ENCODE measurements at places on chromosomes 2 and 18. TPM values are rescaled to one million over a fixed set of nuclear protein-coding genes. Genes with fewer than 3 reads are reported as not detected.

Gene HMSD
- total RNA-seq: 0.14 TPM

Gene SETBP1
- total RNA-seq: 10.7 TPM

Gene SH2D6
- total RNA-seq: not detected

Gene VIL1
- total RNA-seq: 0.63 TPM

Gene OBSL1
- total RNA-seq: 746 TPM

Gene CHRNG
- not detected for total RNA-seq

Gene ASB18
- not detected for total RNA-seq

Gene BOD1L2
- total RNA-seq: not detected

Gene MAPK4
- total RNA-seq: 68.9 TPM

Gene ALPI
- total RNA-seq: not detected

- H3K4me1 ChIP-seq: peaks cover 6% of the 10 kb centered on the region
- H3K27me3 ChIP-seq: no peaks in the 10 kb centered on the region
- no peak overlapping the region for H3K27ac ChIP-seq
- no peak for DNase-seq
- H3K36me3 ChIP-seq: no peaks in the 10 kb centered on the region
Observed at GRCh38 chr2:32874931-32875330, 71.8 kb upstream of the LTBP1 start.

DNA sequence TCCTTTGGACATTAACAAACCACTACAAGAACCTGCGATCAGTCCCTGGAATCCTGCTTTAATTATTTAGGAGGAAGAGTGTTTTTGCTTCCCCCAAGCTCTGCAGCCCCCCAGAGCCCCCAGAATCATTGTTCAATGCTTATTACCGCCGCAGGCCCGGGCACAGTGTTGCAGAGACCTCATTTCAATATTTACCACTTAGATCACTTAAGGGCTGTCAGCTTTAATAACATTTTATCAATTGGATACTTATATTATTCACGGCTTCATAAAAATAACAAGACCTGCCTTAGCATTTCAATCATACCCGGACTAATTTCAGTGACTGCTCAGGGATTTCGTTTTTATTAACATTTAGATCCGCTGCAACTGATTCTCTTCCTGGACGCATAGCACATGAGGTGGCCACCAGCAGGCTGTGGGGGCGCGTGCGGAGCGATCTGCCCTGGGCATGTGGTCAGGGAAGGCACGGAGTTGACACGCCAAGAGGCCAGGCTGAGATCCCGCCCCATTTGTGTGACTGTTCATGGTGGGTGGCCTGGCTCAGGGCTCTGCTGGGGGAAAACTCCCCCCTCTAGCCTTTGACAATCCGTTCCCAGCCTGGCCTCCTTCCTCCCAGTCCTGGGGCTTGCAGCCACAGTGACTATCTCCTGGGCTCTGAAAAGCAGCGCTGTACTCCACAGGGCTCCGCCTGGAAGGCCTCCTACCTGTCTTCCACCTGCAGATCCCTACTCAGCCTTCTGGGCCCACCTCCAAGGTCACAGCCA is 267.6 kb downstream of the SRBD1 start:
- H3K27ac ChIP-seq: no peak overlapping the region
- H3K4me1 ChIP-seq: peaks cover 4% of the 10 kb centered on the region
- no peak overlapping the region for H3K4me3 ChIP-seq
- H3K36me3 ChIP-seq: no peaks in the 10 kb centered on the region

DNA sequence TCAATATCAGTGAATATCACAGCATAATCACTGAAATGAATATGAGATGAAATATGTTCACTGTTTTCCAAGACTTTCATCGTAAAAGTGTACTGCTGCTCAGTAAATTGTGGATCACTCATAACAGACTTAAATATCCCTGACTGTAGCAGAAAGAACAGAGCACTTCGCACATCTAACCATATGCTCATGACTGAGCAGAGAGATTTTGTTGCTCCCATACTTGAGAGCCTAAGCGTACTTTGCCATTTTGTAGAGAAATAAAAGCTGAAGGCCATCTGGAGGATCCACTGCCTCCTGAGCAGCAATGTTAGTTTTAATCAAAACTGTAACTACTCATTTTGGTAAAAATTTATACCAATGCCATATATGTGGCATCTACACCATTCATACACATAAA is 243.5 kb downstream of the STK39 start:
- H3K27ac ChIP-seq: no peak overlapping the region
- no peak for DNase-seq
- H3K36me3 ChIP-seq: no peaks in the 10 kb centered on the region
- H3K4me1 ChIP-seq: peaks cover 4% of the 10 kb centered on the region

DNA sequence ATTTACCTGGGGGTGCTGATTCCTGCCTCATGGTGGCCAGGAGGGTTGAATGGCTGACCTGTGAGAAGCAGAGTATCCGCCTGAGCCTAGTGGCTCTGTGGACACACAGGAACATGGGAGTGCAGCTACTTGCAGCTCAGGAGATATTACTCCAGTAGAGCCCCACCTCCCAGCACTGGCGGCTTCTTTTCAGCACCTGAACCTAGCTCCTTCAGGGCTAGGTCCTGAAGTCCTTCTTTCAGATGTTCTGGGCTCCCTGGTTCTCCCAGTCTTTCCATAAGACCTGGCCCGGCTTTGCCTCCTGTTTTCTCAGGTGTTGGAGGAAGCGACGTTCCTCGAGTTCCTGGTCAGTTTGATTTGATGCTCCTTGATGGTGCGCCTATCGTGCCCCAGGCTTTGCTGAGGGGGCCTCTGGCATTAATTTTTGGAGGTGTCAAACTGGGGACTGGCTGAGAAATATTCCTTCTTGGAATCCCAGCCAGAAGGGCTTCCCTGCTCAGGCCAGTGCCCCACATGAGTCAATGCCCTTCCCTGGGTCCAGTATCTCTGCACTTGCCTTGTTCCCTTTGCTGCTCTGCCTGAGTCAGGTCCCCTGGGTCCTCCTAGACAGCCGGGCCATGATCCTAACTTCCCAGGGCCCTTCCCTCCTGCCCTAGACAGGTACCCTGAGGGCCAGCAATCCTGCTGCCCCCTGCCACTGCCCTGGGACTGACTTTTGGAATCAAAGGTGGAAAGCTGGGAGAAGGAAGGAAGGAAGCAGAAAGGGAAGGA is 110.7 kb upstream of the HAAO start:
- H3K4me3 ChIP-seq: no peak overlapping the region
- H3K36me3 ChIP-seq: no peaks in the 10 kb centered on the region
- peaks cover 8% of the 10 kb centered on the region for H3K4me1 ChIP-seq
- DNase-seq: no peak
- no peak overlapping the region for H3K27ac ChIP-seq

GRCh38 chr2:147173798-147174197 is 671.0 kb upstream of the ACVR2A start:
- no peaks in the 10 kb centered on the region for H3K36me3 ChIP-seq
- DNase-seq: no peak
- H3K4me1 ChIP-seq: no peaks in the 10 kb centered on the region
- H3K27me3 ChIP-seq: no peaks in the 10 kb centered on the region
- H3K4me3 ChIP-seq: no peak overlapping the region
- H3K27ac ChIP-seq: no peak overlapping the region

DNA sequence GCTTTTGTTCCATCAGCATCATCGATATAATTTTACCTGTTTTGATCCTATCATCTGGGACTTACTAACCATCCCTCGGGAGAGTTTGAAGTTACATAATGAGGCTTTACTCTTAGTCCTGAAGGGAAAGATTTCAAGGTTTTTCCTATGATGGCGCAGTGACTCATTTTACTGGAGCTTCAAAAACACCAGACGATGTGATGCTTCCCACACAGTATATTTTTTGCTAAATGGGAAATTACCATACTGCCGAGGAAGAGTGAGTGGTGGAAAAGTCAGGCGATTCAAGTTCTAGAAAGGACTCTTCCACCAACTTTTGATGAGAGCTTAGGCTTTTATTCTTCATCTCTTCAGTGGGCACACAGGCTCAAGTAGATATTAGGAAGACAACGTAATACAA is 44.6 kb upstream of the GCG start:
- no peak for DNase-seq
- H3K36me3 ChIP-seq: no peaks in the 10 kb centered on the region
- no peaks in the 10 kb centered on the region for H3K27me3 ChIP-seq
- no peaks in the 10 kb centered on the region for H3K4me1 ChIP-seq

- H3K27ac ChIP-seq: no peak overlapping the region
- no peak overlapping the region for H3K4me3 ChIP-seq
- H3K36me3 ChIP-seq: no peaks in the 10 kb centered on the region
Observed at GRCh38 chr2:60408207-60408606, 145.2 kb downstream of the BCL11A start.

GRCh38 chr2:178920916-178921513 is 113.8 kb upstream of the TTN start:
- peaks cover 35% of the 10 kb centered on the region for H3K4me1 ChIP-seq
- peaks cover 62% of the 10 kb centered on the region for H3K36me3 ChIP-seq
- H3K27me3 ChIP-seq: no peaks in the 10 kb centered on the region

DNA sequence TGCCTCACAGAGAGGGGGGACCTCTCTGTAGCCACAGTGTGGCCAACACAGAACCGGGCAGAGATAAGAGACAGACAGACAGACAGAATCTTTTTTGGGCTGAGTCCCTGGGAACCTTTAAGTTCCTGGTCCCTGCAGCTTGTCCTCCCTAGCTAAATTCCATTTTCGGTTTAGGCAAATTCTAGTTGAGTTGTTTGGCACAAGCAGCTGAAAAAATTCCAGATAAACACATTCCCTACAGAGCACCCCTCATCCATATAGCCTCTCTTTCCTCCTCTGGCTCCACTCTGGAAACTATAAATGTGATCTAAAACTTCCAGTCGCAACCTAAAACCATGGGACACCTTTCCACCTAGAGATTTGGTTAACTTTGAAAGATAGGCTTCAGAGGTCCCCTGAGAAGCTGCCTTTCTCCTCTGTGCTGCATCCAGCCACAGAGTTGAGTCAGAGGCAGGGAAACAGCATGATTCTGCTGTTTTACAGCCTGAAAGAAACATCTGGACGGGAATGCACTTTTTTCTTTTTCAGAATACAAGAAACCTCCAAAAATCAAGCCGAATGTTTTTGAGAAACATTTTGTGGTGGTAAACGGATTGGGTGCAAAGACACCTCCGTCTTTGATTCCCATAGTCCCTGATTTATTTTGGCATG is 30.9 kb downstream of the SLC4A3 start:
- no peak for DNase-seq
- no peak overlapping the region for H3K4me3 ChIP-seq
- no peaks in the 10 kb centered on the region for H3K27me3 ChIP-seq
- H3K27ac ChIP-seq: no peak overlapping the region
- peaks cover 13% of the 10 kb centered on the region for H3K4me1 ChIP-seq
- H3K36me3 ChIP-seq: no peaks in the 10 kb centered on the region

- no peak overlapping the region for H3K4me3 ChIP-seq
- H3K36me3 ChIP-seq: no peaks in the 10 kb centered on the region
- no peak overlapping the region for H3K27ac ChIP-seq
Observed at GRCh38 chr2:148914463-148914862, 39.4 kb downstream of the KIF5C start.

- H3K4me3 ChIP-seq: no peak overlapping the region
- H3K27ac ChIP-seq: no peak overlapping the region
- DNase-seq: no peak
- H3K36me3 ChIP-seq: no peaks in the 10 kb centered on the region
Observed at GRCh38 chr2:136113209-136113971, 4.6 kb downstream of the CXCR4 start.

- H3K27ac ChIP-seq: peak within 1 kb of the TSS; percentile 74
- H3K4me1 ChIP-seq: peaks cover 59% of the 10 kb centered on the region
- DNase-seq: peak; percentile 76
- H3K4me3 ChIP-seq: peak within 1 kb of the TSS; percentile 42
- H3K36me3 ChIP-seq: no peaks in the 10 kb centered on the region
- peaks cover 20% of the 10 kb centered on the region for H3K27me3 ChIP-seq
Observed at GRCh38 chr2:73984203-73984921, at the start of gene TET3. Gene TET3, plus strand, starts transcription at chr2:73984910. Its CDS starts 1,494 bp downstream, at chr2:73986404.

GRCh38 chr2:98569197-98569793 is 39.0 kb downstream of the COA5 start:
- no peaks in the 10 kb centered on the region for H3K36me3 ChIP-seq
- H3K27me3 ChIP-seq: no peaks in the 10 kb centered on the region
- DNase-seq: peak; percentile 24
- H3K4me3 ChIP-seq: no peak overlapping the region
- no peak overlapping the region for H3K27ac ChIP-seq

DNA sequence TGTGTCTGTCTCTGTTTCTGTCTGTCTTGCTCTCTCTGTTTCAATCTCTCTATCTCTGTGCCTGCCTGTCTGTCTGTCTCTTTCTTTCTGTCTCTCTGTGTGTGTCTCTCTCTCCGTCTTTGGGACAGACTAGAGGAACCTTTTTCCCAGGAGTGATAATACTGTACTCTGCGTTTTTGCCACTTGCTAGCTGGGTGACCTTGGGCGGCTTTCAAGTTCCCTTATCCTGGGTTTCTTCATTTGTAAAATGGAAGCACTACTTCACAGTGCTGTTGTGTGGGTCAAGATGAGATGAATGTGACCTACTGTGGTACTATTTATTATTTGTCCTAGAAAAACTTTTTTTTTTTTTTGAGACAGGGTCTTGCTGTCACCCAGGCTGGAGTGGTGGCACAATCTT is 42.4 kb downstream of the HPCAL1 start:
- H3K27ac ChIP-seq: no peak overlapping the region
- no peaks in the 10 kb centered on the region for H3K27me3 ChIP-seq
- no peak overlapping the region for H3K4me3 ChIP-seq
- no peaks in the 10 kb centered on the region for H3K36me3 ChIP-seq
- H3K4me1 ChIP-seq: no peaks in the 10 kb centered on the region
- no peak for DNase-seq
